ENCODE measurements at places on chromosomes 5 and 9.
A peak's percentile ranks its signal among the peaks of the same experiment; 100 is the strongest.

DNA sequence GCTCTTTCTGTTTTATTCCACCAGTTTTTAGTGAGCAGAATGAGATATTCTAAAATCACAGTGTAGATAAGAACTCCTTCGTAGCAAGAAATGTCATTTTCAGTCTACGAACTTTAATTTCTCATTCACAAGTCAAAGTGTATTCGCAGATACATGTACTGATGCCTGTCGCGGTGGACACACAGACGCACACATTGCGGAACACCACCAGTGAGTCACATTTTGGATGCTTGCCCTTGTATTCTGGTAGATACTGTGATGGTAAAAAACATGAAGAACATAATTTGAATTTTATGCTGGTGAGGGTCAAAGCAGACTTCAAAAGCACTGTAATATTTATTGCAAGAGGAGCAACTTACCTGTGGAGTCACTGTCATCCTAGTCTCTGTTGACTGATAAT lies 4.7 kb upstream of the C9orf57 start:
- peak; percentile 1 for DNase-seq

DNA sequence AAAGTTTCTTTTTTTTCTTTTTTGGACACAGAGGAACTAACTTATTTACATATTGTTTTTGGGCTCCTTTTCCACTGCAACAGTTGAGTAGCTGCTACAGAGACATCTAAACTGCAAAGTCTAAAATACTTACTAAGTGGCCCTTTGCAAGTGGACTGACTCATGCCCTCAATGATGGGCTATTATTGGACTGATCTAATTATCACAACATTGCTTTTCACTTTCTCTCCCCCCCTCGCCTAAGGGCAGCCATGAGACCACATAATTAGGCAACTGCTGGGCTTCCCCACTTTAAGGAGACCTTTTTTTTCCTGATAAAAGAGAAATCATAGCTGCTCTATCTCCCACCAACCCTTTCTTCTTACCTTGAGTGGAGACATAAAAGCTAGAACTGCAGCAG lies 47.0 kb downstream of the PLK2 start:
- no peak for DNase-seq

GRCh38 chr5:172175263-172175719 lies 12.7 kb downstream of the STK10 start:
- no peak for DNase-seq

GRCh38 chr9:128828719-128829452 lies 708 bp downstream of the SPOUT1 start:
- no peak for DNase-seq

- DNase-seq: no peak
Measured at GRCh38 chr9:35481347-35481975, 8.4 kb upstream of the RUSC2 start.

- no peak for DNase-seq
Measured at GRCh38 chr5:159669559-159669958, 246.7 kb upstream of the ADRA1B start.

- no peak for DNase-seq
Measured at GRCh38 chr9:27673641-27674040, 100.4 kb upstream of the C9orf72 start.

DNA sequence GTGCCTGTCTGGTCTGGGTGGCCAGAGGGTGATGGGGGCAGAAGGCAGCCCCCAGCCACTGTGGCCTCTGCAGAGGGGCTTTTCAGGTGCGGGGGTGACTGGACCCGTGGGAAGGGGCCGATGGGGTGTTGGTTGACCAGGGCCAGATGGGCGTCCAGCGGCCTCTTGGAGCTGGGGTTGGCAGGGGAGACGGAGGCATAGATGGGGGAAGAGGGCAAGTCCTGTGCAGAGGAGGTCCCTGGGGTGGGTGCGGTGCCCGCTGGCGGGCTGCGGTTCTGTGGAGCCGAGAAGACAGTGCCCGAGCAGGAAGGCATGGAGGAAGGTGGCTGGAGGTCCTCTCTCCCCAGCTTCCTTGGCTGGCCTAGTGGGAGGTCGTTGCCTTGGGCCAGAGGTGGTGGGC lies 18.7 kb upstream of the AKNA start:
- no peak for DNase-seq

DNA sequence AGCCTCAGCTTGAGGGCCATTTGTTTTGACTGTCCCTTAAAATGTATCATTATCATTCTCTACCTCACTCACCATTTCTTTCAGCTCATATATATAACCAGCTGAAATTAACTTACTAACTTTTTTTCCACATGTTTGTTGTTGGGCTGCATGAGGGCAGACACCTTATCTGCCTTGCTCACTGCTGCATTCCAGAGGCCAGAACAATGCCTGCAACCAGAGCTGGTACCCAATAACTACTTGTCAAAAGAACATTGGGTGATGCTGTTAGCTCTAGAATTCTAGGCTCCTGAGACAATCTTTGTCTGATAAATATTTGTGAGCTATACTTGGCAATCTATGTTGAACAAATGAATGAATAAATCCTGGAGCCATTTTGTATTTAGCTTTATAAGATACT lies 68.3 kb downstream of the HTR4 start:
- no peak for DNase-seq

- no peak for DNase-seq
Measured at GRCh38 chr9:20490246-20490834, 132.0 kb downstream of the MLLT3 start.

DNA sequence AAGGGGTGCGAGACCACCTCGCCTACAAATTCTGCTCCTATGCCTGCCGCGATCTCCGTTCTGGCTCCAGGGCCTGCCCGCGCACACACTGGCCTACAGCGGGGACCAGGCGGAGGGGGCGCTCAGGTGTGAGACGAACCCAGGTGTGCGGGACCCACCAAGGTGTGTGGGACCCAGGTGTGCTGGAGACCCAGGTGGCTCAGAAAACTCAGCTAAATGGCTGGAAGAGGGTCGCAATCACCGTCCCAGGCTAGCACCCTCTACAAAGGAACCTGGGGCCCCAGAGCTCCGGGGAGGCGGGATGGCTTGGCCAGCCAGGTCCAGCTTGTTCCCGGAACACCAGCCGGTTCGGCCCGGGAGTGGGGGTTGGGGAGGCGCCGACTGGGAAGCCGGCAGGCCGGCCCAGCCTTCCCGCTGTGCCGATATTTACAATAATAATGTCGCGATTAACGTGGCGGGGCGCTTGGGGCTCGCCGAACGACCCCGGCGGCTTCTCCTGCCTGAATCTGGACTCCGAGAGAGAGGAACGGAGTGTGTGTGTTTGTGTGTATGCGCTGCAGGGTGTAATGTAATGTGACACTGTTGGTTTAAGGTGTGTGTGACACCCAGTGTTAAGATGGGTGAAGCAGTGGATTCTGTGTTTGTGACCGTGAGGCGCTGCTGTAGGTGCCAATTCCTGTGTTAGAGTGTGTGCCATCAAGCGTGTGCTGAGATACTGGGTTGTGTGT lies 1.4 kb downstream of the PCDH1 start:
- no peak for DNase-seq

GRCh38 chr5:142924135-142924883 lies 154.1 kb downstream of the ARHGAP26 start:
- DNase-seq: no peak

Data from skeletal muscle cell (primary cell).